Fibroblast of villous mesenchyme (primary cell): ENCODE measurements at places on chromosomes 2 and 18. TPM values are rescaled to one million over a fixed set of nuclear protein-coding genes. Genes with fewer than 3 reads are reported as not detected.

The KCNE4 gene
- total RNA-seq, result 13.4 and 18.4 TPM in 2 replicates

The DRC1 gene
- total RNA-seq, result 0.64 TPM in 1 of 2 replicates, not detected in the other

The IL36B gene
- total RNA-seq, result not detected in 2 replicates

The STPG4 gene
- 0.64 and 2.2 TPM in 2 replicates for total RNA-seq

The SPP2 gene
- total RNA-seq, result not detected in 2 replicates

The REG3A gene
- not detected in 2 replicates for total RNA-seq

The LYG1 gene
- total RNA-seq, result 0.32 and 0.43 TPM in 2 replicates

DNA sequence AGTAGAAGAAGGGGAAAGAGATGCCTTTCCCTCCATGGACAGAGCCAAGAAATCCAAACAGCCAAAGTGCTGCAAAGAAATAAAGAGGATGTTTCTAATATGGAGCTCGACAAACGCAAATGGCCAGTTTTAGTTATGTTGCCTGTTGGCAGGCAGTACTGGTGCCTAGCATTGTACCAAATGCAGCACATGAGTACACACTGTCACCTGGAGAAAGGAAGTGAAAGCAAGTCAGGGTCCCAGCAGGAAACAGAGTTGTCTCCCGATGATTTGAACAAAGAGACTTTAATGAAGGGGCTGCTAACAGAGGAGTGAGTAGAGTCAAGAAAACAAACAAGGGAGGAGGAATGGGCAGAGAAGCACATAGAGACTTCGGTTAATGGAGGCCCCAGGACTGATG lies 623.0 kb downstream of the BCL11A start:
- no peak for DNase-seq

- no peak for DNase-seq
Measured at GRCh38 chr2:240875228-240876034, 6.8 kb downstream of the AGXT start.

DNA sequence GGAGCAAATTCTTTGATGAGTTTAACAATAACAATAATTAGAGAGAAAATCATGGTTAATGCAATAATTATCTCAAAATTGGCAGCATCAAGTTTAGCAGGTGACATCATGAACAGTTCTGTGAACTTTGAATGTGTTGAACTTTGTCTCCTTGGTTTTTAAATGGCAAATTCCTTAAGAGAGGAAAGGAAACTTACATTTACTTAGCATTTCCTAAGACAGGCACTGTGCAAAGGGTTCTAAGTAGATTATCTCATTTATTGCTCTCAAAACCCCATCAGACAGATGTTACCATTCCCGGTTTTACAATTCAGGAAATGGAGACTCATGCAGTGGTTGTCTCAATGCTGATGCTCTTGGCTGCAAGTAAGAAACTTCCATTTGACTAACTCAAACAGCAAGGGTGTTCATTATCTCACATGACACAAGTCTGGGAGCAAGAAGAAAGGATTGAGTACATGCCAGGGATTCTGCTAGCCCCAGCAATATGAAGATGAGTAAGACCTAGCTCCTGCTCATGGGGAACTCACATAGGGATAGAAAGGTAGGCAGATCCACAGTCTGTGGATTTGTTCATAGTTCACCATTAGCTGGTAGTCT lies 81.3 kb upstream of the ITGA6 start:
- DNase-seq, result no peak

DNA sequence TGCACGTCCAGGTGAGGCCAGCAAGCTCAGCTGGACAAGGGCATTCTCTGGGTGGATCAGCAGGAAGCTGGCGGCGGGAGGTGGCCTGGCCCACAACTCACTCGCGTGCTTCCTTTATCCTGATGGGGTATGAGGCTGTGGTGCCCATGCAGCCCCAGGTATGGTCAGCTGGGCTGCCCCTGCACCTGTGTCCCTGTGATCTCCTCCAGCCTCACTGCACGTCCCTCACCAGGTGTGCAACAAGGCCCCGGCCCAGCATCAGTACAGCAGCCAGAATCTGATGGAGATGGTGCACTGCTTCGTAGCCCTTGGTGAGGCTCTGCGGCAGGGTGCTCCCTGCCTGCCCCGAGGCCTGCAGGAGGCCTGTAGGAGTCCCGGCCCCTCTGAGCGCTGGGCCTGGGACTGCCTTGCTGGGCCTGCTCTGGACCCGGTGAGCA lies 17.6 kb downstream of the MROH2A start:
- DNase-seq, result no peak

DNA sequence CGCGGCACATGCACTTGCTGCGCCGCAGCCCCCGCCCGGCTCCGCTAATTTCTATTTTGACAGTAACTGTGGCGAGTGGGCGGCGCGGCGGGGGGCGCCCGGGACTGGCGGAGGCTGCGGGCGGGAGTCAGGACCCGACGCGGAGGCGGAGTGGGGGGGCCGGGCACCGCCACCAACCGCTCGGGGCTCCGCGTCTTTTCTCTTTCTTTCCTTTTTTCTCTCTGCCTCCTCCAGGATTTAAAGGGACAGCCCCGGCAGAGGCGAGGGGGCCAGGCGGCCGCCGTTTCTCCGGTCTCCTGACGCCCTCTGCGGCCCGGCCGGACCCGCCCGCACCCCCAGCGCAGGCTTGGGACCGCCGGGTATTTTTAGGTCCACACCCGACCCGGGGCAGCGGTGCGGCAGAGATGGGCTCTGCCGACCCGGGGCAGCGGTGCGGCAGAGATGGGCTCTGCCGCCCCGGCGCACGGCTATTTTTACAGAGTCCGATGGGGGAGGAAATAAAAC lies 460 bp upstream of the ZBTB7C start:
- DNase-seq, result no peak

DNA sequence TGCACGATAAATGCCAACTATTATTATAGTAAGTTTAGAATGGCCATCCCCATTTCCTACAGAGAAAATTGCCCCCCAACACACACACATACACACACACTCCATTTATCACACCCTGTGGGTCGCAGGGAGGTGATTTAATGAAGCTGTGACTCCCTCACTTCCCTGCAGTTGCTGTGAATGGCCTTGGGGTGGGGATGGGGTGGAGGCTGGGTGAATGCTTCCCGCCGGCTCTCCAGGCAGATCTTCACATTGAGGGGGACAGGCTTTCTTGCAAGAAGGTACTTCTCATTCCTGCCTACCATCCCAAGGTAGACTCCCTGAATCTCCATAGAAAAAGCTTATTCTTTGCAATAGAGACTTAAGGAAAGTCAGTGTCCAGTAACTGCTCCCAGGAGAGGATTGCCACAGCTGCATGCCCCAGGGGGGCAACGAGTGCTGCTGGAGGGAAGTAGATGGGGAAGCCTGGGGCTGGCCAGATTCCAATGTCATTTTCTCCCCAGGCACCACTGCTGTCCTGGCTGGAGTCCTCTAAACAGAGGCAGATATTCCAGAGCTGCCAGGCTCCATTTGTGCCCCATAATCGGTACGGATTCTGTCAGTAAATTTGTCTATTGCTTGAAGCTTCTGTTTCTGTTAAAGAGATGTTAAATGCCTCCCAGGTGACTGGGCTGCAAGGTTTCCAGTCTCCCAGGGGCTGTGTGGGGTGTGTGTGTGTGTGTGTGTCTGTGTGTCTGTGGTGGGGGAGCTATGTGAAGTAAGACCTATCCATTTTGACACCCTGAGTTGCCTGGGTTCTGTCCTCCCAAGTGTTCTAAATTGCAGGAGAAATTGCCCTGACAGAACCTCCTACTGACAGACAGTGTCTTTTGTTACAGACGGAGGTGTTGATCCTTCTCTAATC lies 265.5 kb downstream of the SRBD1 start:
- DNase-seq, result no peak

DNA sequence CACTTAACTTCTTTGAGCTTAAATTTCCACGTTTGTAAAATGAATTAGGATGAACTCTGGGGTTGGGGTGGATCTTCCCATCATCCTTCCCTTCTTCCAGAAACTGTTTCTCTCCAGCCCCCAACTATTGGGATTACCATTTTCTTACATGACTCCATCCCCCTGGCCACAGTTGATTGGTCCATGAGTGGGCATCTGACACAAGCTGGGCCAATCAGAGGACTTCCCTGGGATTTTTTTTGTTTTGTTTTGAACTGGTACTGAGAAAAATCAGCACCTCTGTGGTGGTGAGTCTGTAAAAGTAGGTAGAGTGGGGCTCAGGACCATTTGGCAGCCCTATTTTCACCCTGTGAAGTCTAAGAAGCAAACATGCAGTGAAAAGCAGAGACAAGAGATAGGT lies 118.0 kb upstream of the SERTAD2 start:
- no peak for DNase-seq

DNA sequence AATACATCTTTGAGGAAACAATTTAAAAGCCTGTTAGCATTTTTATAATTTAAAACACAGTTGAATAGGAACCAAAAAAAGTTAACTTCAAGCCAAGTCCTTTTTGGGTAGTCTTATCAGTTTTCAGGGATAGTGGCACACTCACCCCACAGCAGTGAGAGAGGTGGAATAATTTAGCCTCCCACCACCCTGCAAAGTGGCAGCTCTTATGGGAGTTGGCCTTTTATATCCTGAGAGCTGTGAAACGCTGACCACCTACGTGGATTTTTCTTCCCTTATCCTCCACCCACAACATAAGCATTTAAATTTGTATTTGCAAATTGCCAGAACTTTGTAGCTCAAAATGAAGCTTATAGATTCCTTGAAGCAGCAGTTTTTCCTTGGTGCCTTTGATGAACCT lies 167.1 kb downstream of the MYO1B start:
- no peak for DNase-seq

DNA sequence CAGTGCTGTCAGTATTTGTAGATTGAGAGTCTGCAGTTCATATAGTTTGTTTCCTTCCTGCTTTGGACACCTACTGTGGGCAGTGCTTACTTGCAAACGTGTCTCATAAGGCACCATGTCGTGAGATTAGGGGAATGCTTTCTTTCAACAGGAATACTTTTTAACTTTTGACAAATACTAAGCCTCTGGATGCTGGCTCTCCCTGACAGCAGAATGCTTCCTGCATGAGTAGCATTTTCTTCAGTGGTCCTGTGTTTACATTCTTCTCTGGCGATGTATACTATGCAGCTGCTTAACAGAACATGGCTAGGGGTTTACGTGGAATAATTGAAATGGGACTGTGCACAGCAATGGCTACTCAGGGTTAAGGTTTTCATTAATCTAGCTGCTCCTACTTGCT lies 807.5 kb downstream of the MBD2 start:
- DNase-seq, result no peak

DNA sequence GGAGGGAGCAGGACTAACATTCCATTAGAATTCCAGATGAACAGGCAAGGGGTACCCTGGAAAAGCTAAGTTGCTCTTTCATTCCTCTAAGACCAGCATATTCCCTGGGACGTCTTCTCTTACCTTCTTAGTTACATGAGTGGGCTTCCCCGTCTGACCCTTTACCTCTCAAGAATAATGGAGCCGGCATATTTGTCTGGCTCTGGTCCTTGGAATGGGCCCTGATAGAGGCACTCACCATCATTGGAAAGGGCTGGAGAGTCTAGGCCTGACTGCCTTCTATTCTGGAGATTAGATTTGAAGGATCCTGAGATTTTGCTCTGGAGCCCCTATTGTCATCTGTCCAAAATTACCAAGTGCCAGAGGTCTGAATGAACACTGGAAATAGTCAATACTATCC lies 347.5 kb downstream of the MYCN start:
- no peak for DNase-seq
